Stomach (tissue), 19 donors: ENCODE measurements at places on chromosomes 12 and 14. TPM values are rescaled to one million over a fixed set of nuclear protein-coding genes. Genes with fewer than 3 reads are reported as not detected.

DNA sequence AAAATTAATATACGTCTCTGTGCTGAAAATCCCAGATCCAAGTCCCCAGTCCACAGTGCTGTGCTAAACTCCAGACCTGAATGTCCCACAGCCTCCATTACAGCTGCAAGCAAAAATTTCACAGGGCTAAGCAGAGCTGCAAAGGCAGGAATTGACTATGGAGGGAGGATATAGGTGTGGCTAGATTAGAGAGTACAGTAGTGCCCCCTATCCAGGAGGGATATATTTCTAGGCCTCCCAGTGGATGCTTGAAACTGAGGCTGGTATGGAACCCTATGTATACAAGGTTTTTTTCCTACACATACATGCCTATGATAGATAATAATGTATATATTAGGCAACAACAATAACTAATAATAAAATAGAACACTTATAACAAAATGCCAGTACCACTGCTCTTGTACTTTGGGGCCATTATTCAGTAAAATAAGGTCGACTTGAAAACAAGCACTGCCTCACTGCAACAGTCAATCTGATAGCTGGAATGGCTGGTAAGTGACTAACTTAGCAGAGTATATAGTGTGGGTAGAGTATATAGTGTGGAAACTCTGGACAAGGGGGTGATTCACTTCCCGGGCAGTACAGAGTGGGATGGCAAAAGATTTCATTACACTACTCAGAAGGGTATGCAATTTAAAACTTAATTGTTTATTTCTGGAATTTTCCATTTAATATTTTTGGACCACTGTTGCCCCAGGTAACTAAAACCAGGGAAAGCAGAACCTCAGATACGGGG lies 82.7 kb downstream of the C14orf132 start:
- no peaks in the 10 kb centered on the region for H3K4me1 ChIP-seq
- no peak overlapping the region for H3K27ac ChIP-seq
- H3K27me3 ChIP-seq: no peaks in the 10 kb centered on the region
- no peak for DNase-seq
- H3K4me3 ChIP-seq: no peak overlapping the region

GRCh38 chr14:64812412-64812811 lies 67.3 kb downstream of the SPTB start:
- H3K27me3 ChIP-seq: no peaks in the 10 kb centered on the region
- no peaks in the 10 kb centered on the region for H3K4me1 ChIP-seq
- DNase-seq: peak; percentile 87
- H3K27ac ChIP-seq: no peak overlapping the region
- H3K4me3 ChIP-seq: no peak overlapping the region

TSPAN8 gene
- 532 TPM for total RNA-seq

CBX5 gene
- total RNA-seq: 33.9 TPM

TAS2R30 gene
- 2.9 TPM for total RNA-seq

DNA sequence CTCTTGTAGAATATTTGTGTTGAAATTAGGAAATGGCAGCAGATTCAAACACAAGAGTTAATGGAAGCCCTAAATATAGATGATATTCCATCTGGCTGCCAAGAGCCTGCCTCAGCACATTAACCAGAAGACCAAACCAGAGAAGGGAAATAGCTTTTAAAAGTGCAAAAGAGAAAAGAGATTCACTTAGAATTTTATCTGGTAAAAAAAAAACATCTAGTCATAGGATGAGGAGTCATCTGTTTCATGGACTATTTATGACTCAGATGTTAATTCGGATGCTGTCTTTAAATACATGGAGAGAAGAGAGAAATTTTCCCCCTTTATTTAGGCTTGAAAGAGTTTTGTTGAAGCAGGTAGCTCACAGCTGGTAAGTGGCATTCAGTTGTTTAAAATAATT lies 201.6 kb upstream of the NUDT4 start:
- H3K36me3 ChIP-seq: no peaks in the 10 kb centered on the region
- H3K4me1 ChIP-seq: peaks cover 40% of the 10 kb centered on the region
- no peak overlapping the region for H3K4me3 ChIP-seq
- no peak for DNase-seq
- peak overlapping the region; percentile 73 for H3K27ac ChIP-seq
- H3K27me3 ChIP-seq: no peaks in the 10 kb centered on the region

DNA sequence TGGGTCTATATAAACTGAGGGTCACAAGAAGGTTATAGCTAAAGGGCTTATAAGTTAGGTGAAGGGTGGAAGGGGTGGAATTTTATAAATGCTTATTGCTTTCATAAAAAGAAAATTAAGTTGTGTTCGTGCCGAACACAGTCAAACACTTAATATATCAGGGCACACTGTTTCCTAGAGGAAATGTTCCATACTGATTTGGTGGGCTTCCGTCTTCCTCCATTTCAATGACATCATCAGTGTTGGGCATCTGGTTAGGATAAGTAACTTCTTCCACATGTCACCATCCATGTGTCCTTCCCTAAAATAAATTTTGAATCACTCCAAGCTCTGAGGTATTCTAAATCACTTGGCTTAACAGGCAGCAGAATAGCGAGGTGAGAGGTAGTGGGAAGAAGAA lies 466.4 kb downstream of the MED13L start:
- no peak for DNase-seq
- H3K4me1 ChIP-seq: peaks cover 6% of the 10 kb centered on the region
- no peak overlapping the region for H3K27ac ChIP-seq
- no peaks in the 10 kb centered on the region for H3K36me3 ChIP-seq
- no peaks in the 10 kb centered on the region for H3K27me3 ChIP-seq

NPAS3 gene
- under 0.01 TPM for total RNA-seq

- no peak overlapping the region for H3K4me3 ChIP-seq
- H3K36me3 ChIP-seq: no peaks in the 10 kb centered on the region
- DNase-seq: no peak
Measured at GRCh38 chr14:65604936-65605335, 192.4 kb downstream of the FUT8 start.

DNA sequence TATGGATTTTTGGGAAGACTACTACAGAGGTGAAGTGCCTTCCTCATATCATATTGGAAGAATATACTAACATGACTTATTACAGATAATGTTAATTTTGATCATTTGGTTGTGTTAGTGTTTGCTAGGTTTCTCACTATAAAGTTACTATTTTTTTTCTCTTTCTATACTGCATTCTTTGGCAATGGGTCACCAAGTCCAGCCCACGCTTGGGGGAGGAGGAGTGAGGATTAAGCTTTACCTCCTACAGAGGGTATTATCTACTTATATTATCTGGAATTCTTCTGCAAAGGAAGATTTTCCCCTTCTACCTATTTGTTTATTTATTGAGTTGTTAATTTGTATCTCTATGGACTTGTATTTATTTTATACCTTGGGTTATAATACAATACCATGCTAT lies 31.5 kb downstream of the SCN8A start:
- H3K4me3 ChIP-seq: no peak overlapping the region
- no peak overlapping the region for H3K27ac ChIP-seq
- no peaks in the 10 kb centered on the region for H3K36me3 ChIP-seq

ABCC9 gene
- total RNA-seq: 60.1 TPM

GRCh38 chr12:53219956-53220693 lies 11.9 kb downstream of the RARG start:
- H3K4me1 ChIP-seq: peaks cover 73% of the 10 kb centered on the region
- H3K4me3 ChIP-seq: peak overlapping the region; percentile 81
- H3K27me3 ChIP-seq: no peaks in the 10 kb centered on the region
- H3K27ac ChIP-seq: peak overlapping the region; percentile 99
- peaks cover 5% of the 10 kb centered on the region for H3K36me3 ChIP-seq

- H3K36me3 ChIP-seq: no peaks in the 10 kb centered on the region
- no peak for DNase-seq
- no peak overlapping the region for H3K4me3 ChIP-seq
- H3K4me1 ChIP-seq: no peaks in the 10 kb centered on the region
- no peak overlapping the region for H3K27ac ChIP-seq
Measured at GRCh38 chr12:110858848-110859247, 12.1 kb downstream of the CCDC63 start.

DNA sequence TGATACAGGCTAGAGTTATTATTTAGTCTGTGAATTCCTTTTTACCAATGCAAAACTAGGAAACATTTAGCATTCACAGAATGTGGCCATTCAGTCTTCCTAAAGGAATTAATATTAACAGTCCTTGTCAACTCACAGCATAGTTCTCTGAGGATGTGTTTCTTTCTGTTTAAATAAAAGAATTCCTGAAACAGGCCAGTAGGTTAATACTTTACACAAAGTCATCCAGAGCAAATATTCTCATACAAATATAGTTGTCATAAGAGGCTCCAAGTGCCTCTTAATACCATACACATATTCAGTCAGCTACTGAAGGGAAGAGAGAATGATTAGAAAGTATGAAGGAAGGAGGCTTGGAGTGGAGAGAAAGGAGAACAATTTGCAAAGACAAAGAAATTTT lies 120.1 kb downstream of the LMNTD1 start:
- no peak overlapping the region for H3K4me3 ChIP-seq
- H3K27me3 ChIP-seq: no peaks in the 10 kb centered on the region
- peaks cover 30% of the 10 kb centered on the region for H3K4me1 ChIP-seq
- no peak overlapping the region for H3K27ac ChIP-seq

B4GALNT1 gene
- total RNA-seq: not detected

GRCh38 chr12:122847921-122848421 lies 12.7 kb downstream of the HIP1R start:
- no peak overlapping the region for H3K4me3 ChIP-seq

C12orf60 gene
- not detected for total RNA-seq

GRCh38 chr12:2177003-2177402 lies 124.2 kb downstream of the CACNA1C start:
- H3K4me1 ChIP-seq: no peaks in the 10 kb centered on the region
- DNase-seq: no peak
- no peak overlapping the region for H3K4me3 ChIP-seq
- H3K27me3 ChIP-seq: no peaks in the 10 kb centered on the region

DNA sequence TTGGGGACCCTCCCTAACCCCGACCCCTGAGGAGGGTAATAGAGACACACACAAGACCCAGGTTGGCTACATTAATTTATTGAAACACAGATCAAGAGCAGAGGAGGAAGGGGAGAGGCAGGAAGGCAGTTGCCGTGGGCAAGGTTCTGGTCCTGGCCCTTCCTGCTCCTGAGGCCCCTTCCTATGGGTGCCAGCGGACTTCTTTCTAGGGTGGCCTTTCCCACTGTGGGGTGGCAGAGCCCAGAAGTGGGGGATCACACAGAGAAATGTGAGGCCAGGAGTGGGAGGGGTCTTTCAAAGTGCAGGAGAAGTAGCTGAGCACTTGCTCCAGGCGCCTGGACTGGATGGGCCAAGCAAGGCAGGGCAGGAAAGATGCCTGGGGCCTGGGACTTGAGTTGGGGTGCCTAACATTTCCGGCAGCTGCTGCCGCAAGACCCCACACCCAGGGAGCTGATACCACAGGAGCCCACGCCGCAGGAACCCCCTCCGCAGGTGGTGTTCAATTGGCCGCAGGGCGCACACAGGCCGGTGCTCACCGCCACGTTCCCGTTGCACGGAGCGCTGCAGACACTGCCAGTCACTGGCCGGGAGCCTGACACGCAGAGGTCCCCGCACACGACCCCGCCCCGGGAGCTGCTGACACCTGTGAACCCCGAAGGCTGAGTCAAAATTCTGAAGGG lies 5.3 kb downstream of the KRT81 start:
- no peaks in the 10 kb centered on the region for H3K36me3 ChIP-seq
- H3K27me3 ChIP-seq: no peaks in the 10 kb centered on the region
- no peak overlapping the region for H3K27ac ChIP-seq
- no peak for DNase-seq

DNA sequence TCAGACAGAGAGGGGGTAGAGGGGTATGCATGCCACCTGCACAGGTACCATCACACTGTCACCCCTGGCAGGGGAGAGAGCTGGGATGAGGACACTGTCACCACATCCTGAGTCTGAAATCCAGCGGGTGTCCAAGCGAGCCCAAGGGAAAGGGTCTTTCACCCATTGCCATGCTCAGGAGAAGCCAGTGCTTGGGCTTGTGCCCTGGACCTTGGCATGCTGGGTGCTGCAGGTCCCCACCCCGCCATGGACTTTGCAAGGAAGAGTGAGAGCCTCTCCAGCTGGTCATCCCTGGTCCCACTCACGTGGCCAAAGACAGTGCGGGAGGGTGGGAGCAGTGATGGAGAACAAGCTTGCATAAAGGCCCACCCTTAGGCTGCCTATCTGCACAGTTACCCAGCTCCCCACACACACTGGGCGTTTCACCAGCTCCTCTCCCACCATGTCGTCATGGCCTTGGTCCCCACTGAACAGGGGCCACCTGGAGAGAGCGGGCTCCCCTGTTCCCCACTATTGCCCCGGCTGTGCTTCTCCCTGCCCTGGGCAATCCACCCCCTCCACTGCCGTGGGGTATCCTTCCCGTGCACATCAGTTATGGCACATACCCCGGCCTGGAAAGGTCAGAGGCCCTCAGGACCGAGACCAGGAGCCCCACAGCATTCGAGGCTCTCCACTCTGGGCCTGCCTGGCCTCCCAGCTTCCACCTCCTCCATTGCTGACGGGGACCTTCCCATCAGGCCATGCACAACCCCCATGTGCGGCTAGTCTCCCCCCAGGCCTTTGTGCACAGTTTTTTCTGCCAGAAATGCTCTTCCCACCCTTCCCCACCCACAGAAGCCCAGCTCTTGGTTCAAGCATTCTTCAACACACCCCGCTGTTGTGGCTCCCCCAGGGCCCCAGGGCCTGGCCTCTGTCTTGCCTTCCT lies 58.6 kb upstream of the BCL11B start:
- peaks cover 14% of the 10 kb centered on the region for H3K4me1 ChIP-seq
- no peak overlapping the region for H3K4me3 ChIP-seq
- no peak overlapping the region for H3K27ac ChIP-seq
- peak; percentile 22 for DNase-seq
- no peaks in the 10 kb centered on the region for H3K27me3 ChIP-seq
- H3K36me3 ChIP-seq: no peaks in the 10 kb centered on the region
